ENCODE measurements at places on chromosomes 5 and 9.

- DNase-seq, result no peak
Observed at GRCh38 chr9:114906922-114907571, 23.3 kb downstream of the TNFSF8 start.

GRCh38 chr5:154346427-154346826 lies 99.4 kb upstream of the SAP30L start:
- no peak for DNase-seq

- no peak for DNase-seq
Observed at GRCh38 chr5:32767948-32768467, 56.9 kb downstream of the NPR3 start.

DNA sequence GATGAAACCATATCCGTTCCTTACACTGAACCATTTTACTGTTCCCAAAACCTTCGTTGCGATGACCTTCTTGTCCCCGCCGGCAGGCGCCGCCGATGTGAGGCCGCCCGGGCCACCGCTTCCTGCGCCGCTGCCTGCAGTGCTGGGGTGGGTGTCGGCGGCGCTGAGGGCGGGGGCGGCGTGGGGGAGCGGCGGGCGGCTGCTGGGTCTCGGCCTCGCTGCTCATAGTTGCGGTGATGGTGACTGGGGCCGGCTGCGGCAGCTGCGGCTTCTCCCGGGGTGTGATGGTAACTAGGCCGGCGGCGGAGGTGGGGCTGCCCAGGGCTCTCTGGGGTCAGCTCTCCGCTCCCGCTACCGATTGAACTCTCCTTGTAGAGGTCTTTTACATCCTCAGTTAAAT lies 14.1 kb upstream of the OR2S2 start:
- no peak for DNase-seq

GRCh38 chr5:96517295-96517694 lies 84.2 kb upstream of the PCSK1 start:
- DNase-seq, result no peak

- DNase-seq, result no peak
Observed at GRCh38 chr5:117084067-117084466, 509.4 kb upstream of the SEMA6A start.

DNA sequence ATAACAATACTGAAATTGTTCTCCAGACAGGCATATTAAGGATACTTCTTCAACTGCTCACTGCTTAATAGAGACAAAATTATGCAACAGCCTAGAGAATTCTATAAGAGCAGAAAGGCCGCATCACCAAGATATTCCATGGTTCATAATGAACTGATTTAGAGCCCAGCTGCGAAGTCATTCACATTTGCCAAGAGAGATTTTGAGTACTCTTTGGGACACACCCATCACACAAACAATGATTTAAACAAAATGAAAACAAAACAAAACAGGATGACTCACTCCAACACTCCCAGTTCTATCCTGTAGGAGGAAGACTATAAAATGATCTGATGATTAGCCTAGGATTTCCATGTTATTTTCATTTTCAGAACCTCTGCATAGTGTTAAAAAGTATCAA lies 145.7 kb upstream of the GNA14 start:
- no peak for DNase-seq

- no peak for DNase-seq
Observed at GRCh38 chr9:25381141-25381540, 297.1 kb downstream of the TUSC1 start.

GRCh38 chr5:172727551-172727950 lies 43.4 kb downstream of the DUSP1 start:
- DNase-seq, result no peak

DNA sequence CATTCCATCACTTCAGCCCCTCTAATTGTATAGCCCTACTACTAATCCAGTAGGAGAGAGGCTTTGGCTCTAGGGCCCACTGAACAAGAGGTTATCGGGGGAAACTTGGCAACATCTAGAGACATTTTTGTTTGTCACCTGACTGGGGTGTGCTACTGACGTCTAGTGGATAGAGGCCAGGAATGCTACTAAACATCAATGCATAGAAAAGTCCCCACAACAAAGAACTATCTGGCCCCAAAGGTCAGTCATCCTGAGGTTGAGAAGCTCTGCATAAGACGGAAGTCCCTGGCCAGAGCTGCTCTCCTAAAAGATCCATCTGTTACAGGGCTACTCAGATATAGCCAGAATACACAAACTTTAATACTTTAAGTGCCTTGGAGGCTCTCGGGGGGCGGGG lies 570.6 kb upstream of the KLF4 start:
- DNase-seq, result no peak

DNA sequence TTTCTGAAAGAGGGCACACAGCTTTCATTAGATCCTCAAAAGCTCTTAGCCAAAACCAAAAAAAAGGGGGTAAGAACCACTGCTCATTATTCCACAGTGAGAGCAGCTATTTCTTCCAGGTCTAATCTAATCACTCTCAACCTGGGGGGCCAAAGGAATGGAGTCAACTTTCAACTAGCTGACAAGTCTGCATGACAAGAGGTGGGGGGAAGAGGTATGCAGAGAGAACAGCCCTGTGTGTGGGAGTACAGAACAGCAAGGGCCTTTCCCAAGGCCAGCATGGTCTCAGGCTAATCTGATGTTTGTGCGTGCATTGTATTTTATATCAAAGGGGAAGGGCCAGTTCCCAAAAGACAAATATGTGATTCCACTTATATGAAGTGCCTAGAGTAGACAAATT lies 36.9 kb upstream of the PIP5K1B start:
- DNase-seq, result no peak

DNA sequence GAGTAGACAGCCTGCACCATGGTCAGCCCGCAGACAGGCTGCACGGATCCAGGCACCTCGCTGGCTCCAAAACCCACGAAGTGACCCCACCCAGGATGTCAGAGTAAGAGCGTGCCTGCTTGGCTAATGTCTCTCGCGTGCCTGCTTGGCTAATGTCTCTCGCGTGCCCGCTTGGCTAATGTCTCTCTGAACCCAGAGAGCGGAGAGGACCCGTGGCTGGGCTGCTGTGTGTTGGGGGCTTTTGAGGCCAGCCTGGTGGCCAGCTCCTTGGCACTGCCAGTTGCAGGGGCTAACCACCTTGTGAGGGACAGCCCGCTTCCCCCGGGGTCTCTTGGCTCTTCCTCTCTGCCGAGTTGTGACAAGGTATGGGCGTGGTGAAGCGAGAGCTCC lies 8.9 kb upstream of the RXRA start:
- no peak for DNase-seq

DNA sequence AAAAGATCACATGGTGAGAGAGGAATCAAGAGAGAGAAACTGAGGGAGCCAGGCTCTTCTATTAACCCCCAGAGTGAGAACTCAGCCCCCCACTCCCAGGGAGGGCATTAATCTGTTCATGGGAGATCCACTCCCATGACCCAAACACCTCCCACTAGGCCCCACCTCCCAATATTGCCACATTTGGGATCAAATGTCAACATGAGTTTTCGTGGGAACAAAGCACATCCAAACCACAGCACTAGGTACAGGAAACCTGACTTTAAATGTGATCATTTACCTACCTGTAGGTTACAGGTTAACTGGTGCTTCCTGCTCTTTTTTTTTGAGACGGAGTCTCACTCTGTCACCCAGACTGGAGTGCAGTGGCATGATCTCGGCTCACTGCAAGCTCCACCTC lies 16.9 kb downstream of the NNT start:
- no peak for DNase-seq

DNA sequence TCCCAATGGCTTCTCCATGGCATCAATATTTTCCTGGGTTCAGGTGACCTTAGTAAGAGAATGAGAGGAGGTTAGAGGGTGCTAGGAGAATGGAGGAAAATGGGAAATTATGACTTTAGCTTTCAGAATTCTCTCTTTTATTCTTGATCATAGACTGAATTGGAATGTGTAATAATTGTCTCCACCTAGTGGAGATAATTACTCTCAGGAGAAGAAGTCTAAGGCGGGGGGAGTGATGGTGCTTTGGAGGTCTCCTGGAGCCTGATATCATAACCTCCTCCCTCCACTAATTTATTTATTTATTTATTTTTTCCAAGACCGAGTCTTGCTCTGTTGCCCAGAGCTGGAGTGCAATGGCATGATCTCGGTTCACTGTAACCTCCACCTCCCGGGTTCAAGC lies 221.3 kb downstream of the GRIA1 start:
- DNase-seq, result no peak

DNA sequence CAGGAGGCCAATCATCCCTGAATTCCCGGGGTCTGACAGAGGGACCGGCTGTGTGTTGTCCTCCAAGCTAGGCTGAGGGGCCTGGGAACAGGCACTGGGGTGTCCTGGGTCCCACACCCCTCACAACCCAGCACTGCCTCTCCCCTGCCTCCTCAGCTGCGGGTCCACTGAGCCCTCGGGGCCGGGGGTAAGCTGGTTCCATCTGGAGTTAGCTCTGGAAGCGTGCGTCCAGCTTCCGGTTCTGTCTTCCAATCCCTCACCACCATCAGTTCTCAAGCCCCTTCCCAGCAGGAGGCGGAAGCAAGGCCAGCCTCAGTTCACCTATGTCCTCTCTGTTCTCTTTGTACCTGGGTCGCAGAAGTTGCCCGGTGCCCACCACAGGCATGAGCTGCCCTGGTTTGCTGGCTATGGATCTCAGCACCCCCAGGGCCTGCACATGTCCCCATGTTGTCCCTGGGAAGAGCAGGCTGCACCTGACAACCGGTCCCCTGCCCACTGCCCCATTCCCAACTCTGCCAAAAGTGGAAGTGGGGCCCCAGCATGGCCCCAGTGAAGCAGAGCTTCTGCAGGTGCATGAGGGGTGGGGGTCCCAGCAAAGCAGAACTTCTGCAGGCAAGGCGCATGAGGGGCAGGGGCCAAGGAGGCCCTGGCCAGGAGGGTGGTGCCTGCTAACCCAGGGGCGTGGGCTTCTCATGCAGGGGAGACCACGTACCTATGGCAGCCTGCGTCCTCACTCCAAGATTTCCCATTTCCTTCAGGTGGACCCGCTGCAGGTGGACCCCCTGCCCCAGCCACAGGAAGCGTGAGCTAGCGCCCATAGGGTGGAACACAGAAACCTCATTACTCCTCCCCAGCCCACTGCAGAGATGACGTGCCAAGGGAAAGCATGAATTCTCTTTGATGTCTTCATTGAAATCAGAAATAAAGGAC lies 111.9 kb downstream of the ZNF354C start:
- no peak for DNase-seq

All from stimulated activated CD8-positive, alpha-beta memory T cell treated with anti-CD3 and anti-CD28 coated beads, Interleukin-4, amount 100 ng/mL, for 4 hours (primary cell).